T-helper 2 cell treated with Interferon-gamma antibody and Interleukin-4, amounts not matched to agents 5 μg/mL and 100 μg/mL, for 36 hours (primary cell): ENCODE measurements at places on chromosomes 6 and 20.

- no peak for DNase-seq
These were observed 248.9 kb downstream of the TPBG start for GRCh38 chr6:82612475-82613039.

DNA sequence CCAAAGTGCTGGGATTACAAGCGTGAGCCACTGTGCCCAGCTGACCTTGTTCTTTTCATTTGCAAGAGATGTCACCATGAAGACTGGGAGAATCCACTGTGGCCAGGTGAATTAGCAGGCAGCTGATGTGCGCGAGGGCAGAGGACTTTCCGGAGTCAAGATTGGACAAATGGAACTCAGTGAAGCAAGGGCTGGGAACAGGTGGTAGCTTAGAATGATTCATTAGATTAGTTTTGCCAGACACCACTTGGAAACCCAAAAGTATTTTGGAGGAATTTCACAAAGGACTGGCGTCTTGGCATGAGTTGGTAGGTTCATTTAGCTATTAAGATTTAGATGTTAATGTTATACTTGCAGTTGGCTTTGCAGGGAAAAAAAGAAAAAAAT is 4.7 kb upstream of the AKAP7 start:
- no peak for DNase-seq

GRCh38 chr6:56347526-56347925 is 100.1 kb upstream of the COL21A1 start:
- no peak for DNase-seq

DNA sequence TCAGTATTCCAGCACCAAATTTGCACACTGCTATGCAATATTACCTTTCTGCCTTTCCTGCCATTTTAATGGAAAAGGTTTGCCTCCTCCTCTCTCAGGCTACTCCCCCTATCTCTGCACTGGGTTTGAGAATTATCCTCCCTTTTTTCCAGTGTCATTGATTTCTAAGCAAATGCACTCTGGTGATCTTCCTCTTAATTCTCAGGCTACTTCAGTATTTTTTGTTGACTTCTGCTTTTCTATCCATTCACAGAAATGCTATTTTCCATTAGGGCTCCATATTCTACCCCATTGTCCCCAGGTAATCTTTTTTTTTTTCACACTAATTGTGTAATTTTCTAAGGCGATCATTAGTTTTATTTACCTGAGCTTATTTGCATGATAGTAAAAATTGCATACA is 144.0 kb downstream of the GJA1 start:
- no peak for DNase-seq

DNA sequence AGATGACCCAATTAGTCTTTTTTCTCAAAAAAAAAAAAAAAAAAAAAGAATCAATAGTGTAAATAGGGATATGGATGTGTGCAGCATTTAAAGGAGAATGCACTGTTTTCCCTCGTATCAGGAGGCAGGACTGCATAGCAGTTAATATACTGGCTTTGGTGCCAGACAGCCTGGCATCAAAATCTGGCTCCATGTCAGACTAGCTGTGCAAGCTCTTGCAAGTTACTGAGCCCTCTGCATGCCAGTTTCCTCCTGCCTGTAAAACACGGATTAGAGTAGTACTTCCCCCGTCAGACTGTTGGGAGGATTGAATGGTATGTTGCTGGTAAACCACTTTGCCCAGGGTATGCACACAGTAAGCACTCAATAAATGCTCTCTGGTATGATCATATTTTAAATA is 594.2 kb upstream of the CHD6 start:
- DNase-seq, result no peak

DNA sequence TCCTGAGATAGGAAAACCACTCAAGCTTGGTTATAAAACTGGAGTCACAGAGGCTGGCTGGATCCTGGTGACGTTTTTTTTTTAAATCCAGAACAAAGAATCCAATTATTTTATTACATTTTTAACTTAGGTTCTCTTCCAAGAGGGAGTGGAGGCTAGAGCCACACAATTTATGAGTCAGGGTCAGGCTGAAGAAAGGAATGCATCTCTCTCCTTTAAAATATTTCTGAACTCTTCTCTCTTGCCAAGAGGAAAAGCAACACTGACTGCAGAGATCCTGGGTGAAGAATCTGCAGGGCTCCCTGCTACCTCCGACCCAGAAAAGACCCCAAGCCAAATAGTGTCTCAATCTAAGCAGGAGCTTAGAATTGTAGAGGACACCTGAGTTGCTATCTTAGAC is 88.5 kb upstream of the SSTR4 start:
- DNase-seq, result no peak

- DNase-seq, result no peak
These were observed 10.8 kb downstream of the ASXL1 start for GRCh38 chr20:32368925-32369324.

DNA sequence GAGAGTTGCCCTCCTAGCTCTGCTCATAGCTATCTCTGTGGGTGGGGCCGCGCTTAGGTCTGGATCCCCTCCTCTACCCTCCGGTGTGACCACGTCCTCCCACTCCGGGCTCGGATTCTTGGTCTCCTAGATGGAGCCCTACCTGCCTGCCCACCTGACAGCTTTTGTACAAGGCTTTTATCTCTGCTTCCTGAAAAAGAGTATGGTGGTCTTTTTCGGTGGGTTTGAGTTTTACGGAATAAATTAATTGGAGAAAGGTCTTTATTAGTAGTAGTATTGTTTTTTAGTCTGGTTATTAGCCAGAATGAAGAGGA is 773 bp downstream of the SMAP1 start:
- no peak for DNase-seq

DNA sequence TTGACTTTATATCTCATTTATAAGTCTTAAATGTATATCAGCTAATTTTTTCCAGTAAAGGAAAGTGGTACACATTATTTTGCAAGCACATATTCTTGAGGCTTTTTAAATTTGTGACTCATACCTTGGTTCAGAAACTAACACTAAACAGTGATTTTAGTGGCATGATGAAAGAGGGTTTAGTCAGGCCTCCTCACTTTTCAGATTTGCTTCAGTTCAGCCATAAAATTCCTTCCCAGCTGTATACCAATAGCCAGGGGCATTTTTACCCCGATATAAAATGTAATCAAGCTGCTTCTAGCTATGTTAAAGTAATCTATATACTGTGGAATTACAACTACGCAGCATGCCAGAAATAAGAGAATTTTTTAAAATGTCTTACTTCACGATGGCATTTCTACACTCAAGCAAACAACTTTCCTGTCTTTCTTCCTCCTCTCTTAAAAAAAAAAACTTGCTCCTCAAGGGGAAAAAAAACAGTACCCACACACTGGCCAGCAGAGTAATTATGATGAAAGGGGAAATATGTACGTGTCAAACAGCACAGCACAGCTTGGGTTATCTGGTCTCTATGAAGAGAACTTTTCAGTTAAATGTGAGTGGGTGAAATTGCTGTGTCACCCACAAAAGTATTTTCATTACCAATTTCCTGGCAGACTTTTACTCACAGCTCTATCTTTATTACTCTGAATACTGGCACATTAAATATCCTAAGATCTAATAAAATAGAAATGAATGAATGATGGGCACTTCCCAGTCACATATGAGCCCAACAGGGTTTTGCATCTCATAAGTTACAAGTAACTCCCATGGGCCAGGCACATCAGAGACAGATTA is 244.8 kb upstream of the TENT5A start:
- no peak for DNase-seq

GRCh38 chr6:44476849-44477248 is 89.3 kb downstream of the CDC5L start:
- no peak for DNase-seq

GRCh38 chr6:150290429-150290828 is 78.4 kb upstream of the IYD start:
- no peak for DNase-seq

DNA sequence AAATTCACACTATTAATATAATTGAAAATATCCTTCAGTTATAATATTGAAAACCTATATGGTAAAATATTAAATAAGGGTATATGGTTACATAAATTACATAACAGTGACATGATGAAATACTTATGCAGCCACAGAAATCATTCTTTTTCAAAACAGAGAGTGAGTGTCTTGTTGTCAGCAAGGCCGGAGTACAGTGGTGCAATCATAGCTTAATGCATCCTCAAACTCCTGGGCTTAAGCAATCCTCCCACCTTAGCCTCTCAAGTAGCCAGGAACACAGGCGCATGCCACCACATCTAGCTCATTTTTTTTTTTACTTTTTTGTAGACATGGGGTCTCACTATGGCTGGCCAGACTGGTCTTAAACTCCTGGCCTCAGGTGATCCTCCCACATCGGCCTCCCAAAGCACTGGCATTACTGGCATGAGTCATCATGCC is 40.4 kb downstream of the FAM8A1 start:
- DNase-seq, result no peak

DNA sequence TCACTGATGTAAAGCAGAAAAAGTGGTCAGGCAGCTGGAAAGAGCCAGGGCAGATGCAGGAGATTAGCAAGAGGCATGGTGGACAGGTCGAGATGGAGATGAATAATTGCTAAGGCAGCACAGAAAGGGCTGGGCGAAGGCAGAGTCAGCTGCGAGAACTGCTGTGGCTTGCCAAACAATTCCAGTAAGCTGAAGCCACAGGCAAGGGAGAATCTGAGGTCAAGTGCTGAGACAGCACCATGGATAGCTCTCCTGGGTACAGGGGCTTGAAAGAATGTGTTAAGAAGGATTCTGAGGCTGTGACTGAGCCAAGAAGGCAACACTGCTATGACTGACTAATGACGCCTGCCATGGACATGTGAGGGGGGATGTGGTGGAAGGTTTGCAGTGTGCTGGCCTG is 220.8 kb upstream of the FOXA2 start:
- no peak for DNase-seq

DNA sequence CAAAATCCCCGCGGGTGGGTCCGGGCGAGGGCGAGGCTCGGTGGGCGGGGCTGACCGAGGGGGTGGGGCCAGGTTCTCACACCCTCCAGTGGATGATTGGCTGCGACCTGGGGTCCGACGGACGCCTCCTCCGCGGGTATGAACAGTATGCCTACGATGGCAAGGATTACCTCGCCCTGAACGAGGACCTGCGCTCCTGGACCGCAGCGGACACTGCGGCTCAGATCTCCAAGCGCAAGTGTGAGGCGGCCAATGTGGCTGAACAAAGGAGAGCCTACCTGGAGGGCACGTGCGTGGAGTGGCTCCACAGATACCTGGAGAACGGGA is 809 bp downstream of the HLA-G start:
- no peak for DNase-seq

DNA sequence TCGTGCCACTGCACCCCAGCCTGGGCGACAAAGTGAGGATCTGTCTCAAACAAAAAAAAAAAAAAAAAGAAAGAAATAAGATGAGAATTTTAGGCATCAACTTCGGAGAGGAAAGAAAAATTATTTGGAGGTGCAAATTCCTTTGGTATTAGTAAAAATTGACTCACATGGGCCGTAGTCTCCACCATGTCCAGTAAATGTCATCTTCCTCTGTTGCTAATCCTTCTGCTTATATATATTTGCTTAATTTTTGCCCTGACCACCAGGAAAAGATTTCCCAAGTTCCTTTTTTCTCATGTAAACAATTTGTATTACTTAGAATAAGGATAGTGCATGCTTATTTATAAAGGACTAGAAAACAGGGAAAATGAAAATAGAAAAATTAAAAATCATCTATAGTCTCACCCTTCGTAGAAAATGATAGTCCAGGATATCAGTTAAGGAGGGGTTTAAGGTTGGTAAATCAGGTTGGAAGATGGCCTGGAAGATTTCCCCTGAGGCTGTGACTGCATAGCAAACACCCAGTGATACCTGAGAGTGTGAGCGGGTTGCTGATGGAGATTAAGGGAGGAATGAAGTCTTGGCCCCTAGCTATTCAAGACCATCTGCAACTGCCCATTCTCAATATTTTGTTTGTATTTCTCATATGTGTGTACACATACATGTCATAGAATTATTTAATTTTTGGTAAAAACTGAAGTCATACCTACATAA is 240.8 kb downstream of the ZNF217 start:
- no peak for DNase-seq

DNA sequence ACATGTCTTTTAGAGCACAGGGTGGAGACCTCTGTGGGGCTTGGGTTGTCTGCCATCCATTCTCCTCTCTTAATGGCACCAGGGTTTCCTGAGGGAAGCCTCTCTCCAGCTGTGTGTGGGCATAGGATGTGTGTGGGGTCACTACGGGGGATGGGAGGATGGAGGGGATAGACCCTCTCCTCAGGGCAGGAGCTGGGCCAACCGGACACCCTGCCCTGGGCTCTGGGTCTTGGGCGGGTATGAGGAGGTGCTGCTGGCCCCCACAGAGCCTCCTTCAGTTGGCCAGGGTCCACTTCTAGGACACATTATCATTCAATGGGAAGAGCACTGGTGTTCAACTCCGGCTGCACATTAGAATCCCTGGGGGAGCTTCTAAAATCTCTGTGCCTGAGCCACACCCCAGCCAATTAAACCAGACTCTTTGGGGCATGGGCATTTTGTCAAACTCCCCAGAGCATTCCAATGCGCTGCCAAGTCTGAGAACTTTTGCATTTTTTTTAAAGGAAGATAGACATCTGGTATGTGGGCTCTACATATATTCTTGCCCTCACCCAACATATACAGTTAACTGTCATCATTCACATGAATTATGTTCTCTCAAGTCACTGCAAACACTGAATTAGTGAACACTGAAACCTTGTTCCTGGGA is 38.5 kb downstream of the TRAM2 start:
- no peak for DNase-seq

- DNase-seq, result no peak
These were observed 653 bp downstream of the FRMD1 start for GRCh38 chr6:168078175-168078942.

- no peak for DNase-seq
These were observed 134.0 kb upstream of the MARCKS start for GRCh38 chr6:113723182-113723581.

- DNase-seq, result no peak
These were observed 381 bp downstream of the MAP3K7 start for GRCh38 chr6:90586546-90586835.

DNA sequence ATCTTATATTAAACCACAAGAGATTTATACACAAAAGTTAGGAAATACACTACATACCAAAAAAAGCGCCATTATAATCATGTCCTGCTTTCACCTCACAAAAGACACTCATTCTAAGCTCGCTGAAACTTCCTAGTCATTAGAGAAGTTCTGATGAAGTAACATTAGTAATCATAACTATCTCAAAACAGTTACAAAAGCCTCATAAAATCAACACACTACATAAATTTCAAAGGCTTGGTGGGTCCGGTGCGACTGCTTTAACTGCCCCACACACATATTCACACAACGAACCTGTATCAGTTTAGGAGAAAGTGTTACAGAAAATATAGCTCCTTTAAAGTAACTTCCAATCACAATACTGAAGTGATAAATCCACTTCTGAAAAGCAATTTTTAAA is 1.9 kb downstream of the PHIP start:
- DNase-seq, result no peak

GRCh38 chr6:73309785-73310502 is 44.1 kb downstream of the DPPA5 start:
- DNase-seq, result peak; percentile 75
